Smooth muscle cell of trachea (primary cell): ENCODE measurements at places on chromosomes 11 and 22. TPM values are rescaled to one million over a fixed set of nuclear protein-coding genes. Genes with fewer than 3 reads are reported as not detected.

Gene MEI1
- total RNA-seq: 0.73 and 0.99 TPM in 2 replicates

Gene DNAJB7
- total RNA-seq: not detected in 2 replicates

Gene PTPRCAP
- 0.50 and 1.3 TPM in 2 replicates for total RNA-seq

Gene TIGD3
- under 0.01 TPM in 1 of 2 replicates, not detected in the other for total RNA-seq

Gene NPAS4
- 0.29 TPM in 1 of 2 replicates, not detected in the other for total RNA-seq

Gene INPP5J
- total RNA-seq: under 0.01 and 0.73 TPM in 2 replicates

Gene PATE2
- total RNA-seq: 0.29 and 0.66 TPM in 2 replicates

Gene TRIM29
- 0.17 TPM in 1 of 2 replicates, not detected in the other for total RNA-seq

Gene FOLR1
- 0.33 TPM in 1 of 2 replicates, not detected in the other for total RNA-seq

Gene TMPRSS13
- total RNA-seq: not detected in 2 replicates

Gene LINC01488
- total RNA-seq: not detected in 2 replicates

Gene SBF2
- total RNA-seq: 74.6 and 110 TPM in 2 replicates

Gene MYRF
- 0.15 and 0.17 TPM in 2 replicates for total RNA-seq

Gene CRACR2B
- 1.5 and 1.7 TPM in 2 replicates for total RNA-seq

Gene SNU13
- total RNA-seq: 71.9 and 83.4 TPM in 2 replicates

Gene ZNF280A
- total RNA-seq: under 0.01 and 0.15 TPM in 2 replicates

Gene TOB2
- 23.7 and 49.0 TPM in 2 replicates for total RNA-seq

Gene FADS2
- 349 and 427 TPM in 2 replicates for total RNA-seq

Gene OR4A16
- not detected in 2 replicates for total RNA-seq

Gene NLRP14
- 0.17 and 0.29 TPM in 2 replicates for total RNA-seq

Gene APOC3
- not detected in 2 replicates for total RNA-seq

Gene APOL6
- 25.6 and 29.6 TPM in 2 replicates for total RNA-seq

Gene ART5
- total RNA-seq: not detected in 2 replicates

Gene MUC6
- under 0.01 TPM in 1 of 2 replicates, not detected in the other for total RNA-seq

Gene VWCE
- 1.2 and 8.4 TPM in 2 replicates for total RNA-seq

Gene MB
- not detected in 2 replicates for total RNA-seq

Gene DLG2
- 2.5 and 4.4 TPM in 2 replicates for total RNA-seq

Gene TMEM151A
- 0.66 TPM in 1 of 2 replicates, not detected in the other for total RNA-seq

Gene INS
- not detected in 2 replicates for total RNA-seq

Gene LRP4
- 0.99 and 1.0 TPM in 2 replicates for total RNA-seq

Gene OR4C5
- not detected in 2 replicates for total RNA-seq

Gene KDELR3
- 135 and 173 TPM in 2 replicates for total RNA-seq

Gene CNGA4
- total RNA-seq: 0.33 TPM in 1 of 2 replicates, not detected in the other

Gene CDC42EP1
- total RNA-seq: 12.4 and 22.0 TPM in 2 replicates

Gene SPON1
- 0.44 and 0.66 TPM in 2 replicates for total RNA-seq

Gene MPZL3
- total RNA-seq: 0.17 and 0.29 TPM in 2 replicates

Gene CTSC
- total RNA-seq: 78.7 and 134 TPM in 2 replicates

Gene WBP2NL
- total RNA-seq: 0.73 and 1.7 TPM in 2 replicates

Gene DNAJC24
- 16.7 and 21.1 TPM in 2 replicates for total RNA-seq

Gene KCNK4
- 0.17 TPM in 1 of 2 replicates, not detected in the other for total RNA-seq

Gene AIFM3
- 0.87 and 2.6 TPM in 2 replicates for total RNA-seq

Gene RASSF7
- total RNA-seq: 2.3 and 4.4 TPM in 2 replicates

Gene MUS81
- 47.6 and 51.9 TPM in 2 replicates for total RNA-seq

Gene RIBC2
- total RNA-seq: under 0.01 and 1.2 TPM in 2 replicates

Gene OVOL1
- total RNA-seq: not detected in 2 replicates

Gene RIC3
- total RNA-seq: not detected in 2 replicates

Gene GALNT18
- total RNA-seq: 3.8 and 4.6 TPM in 2 replicates

Gene BBOX1
- total RNA-seq: not detected in 2 replicates

Gene GAS2L1
- 11.3 and 15.4 TPM in 2 replicates for total RNA-seq

Gene NLRX1
- 20.8 and 29.9 TPM in 2 replicates for total RNA-seq

Gene RGL4
- total RNA-seq: under 0.01 TPM in 1 of 2 replicates, not detected in the other

Gene SIK3
- 25.1 and 28.8 TPM in 2 replicates for total RNA-seq

Gene OR6A2
- total RNA-seq: 0.17 and 0.73 TPM in 2 replicates

Gene YPEL4
- total RNA-seq: 2.6 and 3.1 TPM in 2 replicates

Gene SULT4A1
- total RNA-seq: 0.44 and 0.83 TPM in 2 replicates

Gene SCGB1A1
- total RNA-seq: not detected in 2 replicates

Gene MMP13
- total RNA-seq: not detected in 2 replicates
